EL (cell line): ENCODE measurements at places on chromosomes 4 and X.
A peak's percentile ranks its signal among the peaks of the same experiment; 100 is the strongest.

GRCh38 chr4:71713611-71714203 is 70.2 kb downstream of the GC start:
- DNase-seq, result peak; percentile 53

GRCh38 chr4:87171944-87172343 is 48.5 kb downstream of the KLHL8 start:
- no peak for DNase-seq

GRCh38 chrX:130060122-130061069 is 49.9 kb downstream of the ELF4 start:
- DNase-seq, result peak; percentile 69

DNA sequence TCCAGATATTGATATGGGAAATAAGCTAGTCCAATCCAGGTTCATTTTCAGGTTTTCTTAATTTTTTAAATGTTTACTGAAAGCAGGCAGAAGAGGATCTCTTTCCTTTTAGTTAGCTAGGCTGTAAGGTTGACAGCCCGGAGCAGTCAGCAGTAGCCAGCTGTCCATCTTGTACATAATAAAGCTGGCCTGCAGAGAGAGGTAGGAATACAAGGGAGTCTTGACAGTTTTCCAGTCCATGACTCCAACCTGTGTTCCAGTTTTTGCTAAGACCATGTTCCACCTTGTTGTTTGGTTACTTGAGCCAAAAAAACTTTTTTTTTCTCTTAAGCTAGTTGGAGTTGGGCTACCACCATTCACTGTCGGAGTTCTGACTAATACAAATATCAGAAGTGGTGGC is 402.7 kb upstream of the TEX13C start:
- DNase-seq, result no peak

GRCh38 chrX:69113723-69114122 is 51.5 kb downstream of the PJA1 start:
- no peak for DNase-seq

DNA sequence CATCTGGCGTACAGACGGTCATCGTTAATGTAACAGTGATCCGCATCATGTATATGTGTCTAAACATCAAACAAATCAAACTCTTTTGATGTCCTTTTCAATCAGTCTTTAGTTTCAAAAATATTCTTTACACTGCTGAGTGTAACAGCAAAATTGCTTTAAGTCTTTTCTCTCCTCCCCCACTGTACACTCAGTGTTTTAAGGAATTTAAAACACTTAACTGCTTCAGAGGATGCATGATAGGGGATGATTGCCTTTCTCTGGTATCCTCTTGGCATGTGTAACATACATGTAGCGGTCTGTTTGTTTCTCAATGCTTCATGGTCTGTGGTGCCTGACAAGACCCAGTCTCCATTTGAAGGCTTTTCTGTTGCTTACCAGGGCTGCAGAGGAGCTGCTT is 41.6 kb downstream of the LIMCH1 start:
- no peak for DNase-seq

DNA sequence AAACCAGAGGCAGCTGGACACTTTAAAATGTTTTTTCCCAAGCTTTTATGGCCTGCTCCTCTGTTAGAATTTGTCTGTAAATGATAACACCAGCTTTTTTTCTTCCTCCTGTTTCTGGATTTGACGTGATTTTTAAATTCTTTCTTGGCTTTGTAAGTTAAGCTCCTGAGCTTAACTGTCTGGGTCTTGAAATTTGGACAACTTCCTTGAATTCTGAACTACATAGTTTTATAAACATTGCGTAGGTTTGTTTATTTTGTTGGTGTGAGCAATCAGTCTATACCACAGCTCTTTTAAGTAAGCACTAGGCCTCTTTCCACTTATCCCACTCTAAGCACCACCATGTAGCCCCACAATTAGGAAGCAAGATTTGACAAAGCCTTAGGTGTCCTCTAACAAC is 144.4 kb upstream of the GUCY1A1 start:
- no peak for DNase-seq

GRCh38 chrX:19794690-19795089 is 92.7 kb downstream of the SH3KBP1 start:
- no peak for DNase-seq

DNA sequence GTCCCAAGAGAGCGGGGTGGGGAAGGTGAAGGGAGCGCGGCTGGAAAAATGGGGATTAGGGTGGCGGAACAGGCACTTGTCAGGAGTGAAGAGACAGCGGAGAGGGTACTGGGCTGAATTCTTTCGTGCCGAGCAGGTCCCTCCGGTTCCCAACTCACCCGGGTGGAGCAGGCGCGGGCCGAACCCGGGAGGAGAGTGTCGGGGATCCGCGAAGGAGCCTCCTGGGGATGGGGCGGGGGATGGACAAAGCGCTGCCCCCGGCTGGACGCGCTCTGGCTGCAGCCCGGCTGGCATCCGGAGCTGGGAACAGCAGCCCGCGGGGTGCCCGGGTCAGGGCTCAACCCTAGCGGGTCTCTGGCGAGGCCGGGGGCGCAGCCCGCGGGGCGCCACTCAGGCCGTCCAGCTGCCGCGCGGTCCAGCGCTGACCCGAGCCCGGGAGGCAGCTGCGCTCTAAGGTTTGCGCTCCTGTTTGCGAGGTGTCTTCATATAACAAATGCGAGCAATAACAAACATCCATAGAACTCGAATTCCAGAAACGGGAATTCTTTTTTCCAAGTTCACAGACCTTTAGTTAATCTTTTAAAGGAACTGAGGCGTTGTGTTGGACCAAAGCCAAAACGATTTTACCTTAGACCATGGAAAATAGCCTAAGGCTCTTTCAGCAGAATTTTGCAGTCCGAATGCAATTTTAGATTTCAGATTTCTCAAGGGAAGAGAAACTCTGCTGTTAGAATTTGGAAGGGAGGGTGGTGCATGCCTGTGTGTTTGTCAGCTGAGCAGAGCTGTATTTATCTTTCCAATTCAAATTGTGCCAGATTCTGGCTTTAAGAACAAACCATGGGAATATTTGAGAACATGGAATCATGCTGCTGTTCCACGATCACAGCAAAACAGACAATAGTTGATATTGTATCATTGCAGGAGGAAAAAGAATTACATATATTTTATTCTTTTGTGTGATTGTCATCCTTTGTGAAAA is 744 bp downstream of the NPY5R start:
- DNase-seq, result no peak

- DNase-seq, result peak; percentile 13
Measured at GRCh38 chr4:78439328-78439727, 112.2 kb upstream of the ANXA3 start.

DNA sequence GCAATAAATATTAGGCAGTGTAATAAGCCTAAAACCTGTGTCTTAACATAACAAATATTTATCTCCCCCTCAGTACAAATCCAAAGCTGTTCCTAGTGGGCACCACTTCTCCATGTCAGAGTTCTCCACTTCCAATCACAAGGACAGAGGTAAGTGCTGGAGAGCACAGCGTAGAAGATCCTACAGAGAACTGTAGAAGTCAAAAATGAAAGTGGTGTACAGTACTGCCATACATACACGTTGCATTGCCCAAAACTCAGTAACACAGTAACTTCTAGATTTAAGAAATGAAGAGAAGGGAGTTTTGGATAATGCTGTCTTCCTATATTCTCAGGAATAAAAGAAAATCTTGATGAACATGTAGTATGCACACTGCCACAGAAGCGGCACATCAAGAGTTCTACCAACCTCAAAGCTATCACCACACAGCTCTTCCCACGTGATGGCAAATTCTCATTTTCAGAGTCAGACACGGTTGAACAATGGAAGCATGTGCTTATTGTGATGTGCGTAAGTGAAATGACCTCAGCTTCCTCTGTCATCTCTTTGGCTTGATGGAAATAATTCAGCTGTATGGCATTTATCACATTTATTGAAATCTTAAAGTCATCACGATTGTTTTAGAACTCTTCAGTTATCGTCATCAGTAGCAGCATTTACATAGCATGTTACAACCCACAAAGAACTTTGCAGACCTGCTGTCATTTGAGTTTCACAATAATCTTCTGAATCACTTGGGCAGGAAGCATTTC is 27.1 kb upstream of the SPANXN4 start:
- DNase-seq, result no peak

DNA sequence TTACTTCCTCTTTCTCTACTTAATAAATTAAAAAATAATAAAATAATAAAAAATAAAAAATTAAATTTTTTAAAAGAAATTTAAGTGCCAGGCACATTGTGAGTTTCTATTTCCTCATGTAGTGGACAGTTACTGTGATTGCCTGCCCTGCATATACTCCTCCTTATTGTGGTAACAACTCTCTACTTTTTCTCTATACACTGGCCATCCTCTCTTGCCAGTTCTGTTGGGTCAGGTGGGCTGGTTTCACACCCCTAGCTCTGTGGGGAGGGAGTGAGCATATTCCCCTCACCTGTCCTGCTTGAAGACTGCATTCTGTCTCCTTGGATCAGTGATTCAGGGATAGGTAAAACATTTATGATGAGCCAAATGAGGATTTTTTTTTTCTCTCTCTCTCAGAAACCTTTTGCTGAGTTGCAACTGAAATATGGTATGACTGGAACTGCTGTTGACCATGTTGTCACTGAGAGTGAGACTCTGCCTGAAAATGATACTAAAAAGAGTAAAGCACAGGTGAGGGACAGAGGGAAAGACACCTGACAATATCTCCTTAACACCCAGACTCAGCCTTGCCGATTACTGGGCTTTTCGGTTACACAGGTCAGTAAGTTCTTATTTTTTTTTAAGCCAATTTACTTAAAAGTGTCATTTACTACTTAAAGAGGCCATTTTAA is 37.2 kb downstream of the CXXC4 start:
- no peak for DNase-seq

DNA sequence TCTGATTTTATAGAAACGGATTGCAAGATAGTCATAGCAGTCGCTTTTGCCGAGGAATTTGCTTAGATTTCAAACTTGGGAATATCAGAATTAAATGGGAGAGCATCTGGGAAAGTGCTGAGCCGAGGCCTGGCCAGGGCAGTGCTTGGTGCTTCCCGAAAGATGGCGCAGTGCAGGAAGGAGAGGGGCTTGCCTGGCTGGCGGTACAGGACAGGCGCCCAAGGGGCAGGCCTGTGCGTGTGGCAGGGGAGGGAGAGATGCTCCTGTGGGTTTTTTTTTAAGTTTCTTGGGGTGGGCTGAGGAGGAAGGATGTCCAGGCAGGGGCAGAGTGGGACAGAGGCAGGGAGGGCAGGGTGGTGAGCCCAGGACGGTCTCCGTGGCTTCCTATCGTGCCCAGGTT is 241.1 kb downstream of the AFAP1 start:
- DNase-seq, result peak; percentile 25

DNA sequence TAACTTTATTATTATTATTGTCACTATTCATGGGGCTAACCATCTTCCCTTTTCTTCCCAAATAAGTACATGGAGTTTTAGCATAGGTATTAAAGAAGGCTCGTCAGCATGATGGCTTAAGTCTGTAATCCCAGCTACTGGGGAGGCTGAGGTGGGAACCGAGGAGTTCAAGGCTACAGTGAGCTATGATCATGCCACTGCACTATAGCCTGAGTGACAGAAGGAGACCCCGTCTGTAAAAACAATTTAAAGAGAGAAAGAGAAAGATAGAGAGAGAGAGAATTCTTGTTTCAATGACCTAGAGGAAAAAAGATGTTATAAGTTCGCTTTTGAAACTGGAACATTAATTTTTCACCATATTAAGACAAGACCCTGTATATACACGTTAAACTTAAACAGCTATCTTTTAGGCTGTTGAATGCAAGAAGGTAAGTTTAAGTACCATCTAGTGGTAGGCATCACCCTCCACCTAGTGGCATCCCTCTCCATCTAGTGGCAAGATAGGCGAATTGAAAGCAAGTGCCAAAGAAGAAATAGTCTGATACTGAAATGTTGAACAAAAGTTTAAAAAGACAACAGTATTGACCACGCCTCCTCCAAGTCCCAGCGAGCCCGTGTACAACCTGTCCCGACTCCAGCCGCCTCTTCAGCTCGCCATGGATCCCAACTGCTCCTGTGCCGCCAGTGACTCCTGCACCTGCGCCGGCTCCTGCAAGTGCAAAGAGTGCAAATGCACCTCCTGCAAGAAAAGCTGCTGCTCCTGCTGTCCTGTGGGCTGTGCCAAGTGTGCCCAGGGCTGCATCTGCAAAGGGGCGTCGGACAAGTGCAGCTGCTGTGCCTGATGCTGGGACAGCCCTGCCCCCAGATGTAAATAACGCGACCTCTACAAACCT is 26.0 kb upstream of the YTHDC1 start:
- peak; percentile 64 for DNase-seq

DNA sequence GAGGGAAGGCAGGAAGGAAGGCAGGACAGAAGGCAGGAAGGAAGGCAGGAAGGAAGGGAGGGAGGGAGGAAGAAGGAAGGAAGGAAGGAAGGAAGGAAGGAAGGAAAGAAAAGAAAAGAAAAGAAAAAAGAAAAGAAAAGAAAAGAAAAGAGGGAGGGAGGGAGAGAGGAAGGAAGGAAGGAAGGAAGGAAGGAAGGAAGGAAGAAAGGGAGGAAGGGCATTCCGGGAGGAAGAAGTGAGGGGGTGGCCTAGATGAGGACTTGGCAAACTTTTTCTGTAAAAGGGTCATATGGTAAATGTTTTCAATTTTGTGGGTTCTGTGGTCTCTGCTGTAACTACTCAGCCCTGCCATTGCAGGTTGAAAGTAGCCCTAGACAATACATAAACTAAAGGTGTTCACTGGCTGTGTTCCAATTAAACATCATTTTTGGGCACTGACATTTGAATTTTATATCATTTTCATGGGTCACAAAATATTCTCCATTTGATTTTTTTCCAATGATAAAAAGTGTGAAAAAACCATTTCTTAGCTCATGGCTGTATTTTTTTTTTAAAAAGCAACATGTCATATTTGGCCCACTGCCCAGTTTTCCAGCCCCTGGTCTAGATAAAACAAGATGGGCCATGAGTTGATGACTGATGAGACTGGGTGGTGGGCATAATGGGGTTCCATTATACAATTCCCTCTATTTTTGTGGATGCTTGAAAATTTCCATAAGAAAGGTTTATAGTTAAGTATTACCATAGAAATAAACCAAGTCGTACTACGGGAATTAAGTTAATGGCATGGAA is 3.1 kb downstream of the ZNF630 start:
- no peak for DNase-seq

- no peak for DNase-seq
Measured at GRCh38 chrX:38282049-38282448, 45.3 kb downstream of the RPGR start.

GRCh38 chr4:151559595-151559994 is 150.6 kb downstream of the FHIP1A start:
- DNase-seq, result no peak

- peak; percentile 11 for DNase-seq
Measured at GRCh38 chr4:167234316-167234881, at the start of gene SPOCK3. SPOCK3 (minus strand) TSS chr4:167234494.

DNA sequence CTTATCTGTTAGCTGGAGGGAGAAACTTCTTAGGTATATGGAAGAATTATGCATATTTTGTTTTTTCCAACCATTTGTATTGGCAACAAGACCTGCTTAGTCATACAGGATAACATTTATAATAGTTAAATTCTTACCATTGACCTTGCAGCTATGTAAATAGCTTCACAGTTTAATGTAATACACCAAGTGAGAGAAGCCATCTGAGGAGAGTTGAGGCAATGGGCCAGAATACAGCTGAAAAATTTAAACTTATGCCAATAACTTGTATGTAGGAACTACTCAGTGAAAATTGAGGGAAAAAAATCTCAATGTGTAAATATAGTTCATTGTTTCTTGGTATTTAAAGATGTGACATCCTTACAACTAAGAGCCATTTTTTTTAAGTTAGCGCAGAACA is 273.5 kb downstream of the DACH2 start:
- DNase-seq, result no peak
